Foreskin fibroblast (primary cell): ENCODE measurements at places on chromosomes 7 and 10.
A peak's percentile ranks its signal among the peaks of the same experiment; 100 is the strongest.

DNA sequence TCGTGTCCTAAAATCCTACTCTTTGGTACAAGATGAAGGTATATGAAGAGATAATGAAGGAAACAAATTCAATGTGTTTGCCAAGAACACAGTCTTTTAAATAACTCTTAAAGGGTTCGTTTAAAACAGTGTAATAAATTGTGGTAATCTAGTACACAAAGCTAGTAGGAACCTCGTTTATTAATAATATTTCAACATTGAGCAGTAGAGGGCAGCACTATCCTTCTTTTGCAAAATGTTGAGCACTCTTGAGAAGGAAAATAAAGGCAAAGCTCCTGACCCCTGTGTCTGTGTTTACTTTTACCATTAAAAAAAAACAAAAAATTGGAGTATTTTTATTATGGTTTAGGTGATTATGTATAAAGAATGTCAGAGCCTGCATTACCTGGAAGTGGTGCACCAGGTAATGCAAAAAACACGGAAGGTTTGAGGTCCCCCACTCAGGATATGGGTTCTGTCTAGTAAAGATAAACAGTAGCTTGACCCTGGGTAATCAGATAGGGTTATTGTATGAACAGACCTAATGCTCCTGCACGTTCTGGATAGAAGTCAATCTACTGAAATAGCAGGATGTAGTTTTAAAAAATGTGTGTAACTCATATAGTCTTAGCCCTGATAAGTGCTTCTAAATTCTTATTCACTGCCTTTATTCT lies 5.7 kb upstream of the GOT1 start:
- peak; percentile 70 for DNase-seq

DNA sequence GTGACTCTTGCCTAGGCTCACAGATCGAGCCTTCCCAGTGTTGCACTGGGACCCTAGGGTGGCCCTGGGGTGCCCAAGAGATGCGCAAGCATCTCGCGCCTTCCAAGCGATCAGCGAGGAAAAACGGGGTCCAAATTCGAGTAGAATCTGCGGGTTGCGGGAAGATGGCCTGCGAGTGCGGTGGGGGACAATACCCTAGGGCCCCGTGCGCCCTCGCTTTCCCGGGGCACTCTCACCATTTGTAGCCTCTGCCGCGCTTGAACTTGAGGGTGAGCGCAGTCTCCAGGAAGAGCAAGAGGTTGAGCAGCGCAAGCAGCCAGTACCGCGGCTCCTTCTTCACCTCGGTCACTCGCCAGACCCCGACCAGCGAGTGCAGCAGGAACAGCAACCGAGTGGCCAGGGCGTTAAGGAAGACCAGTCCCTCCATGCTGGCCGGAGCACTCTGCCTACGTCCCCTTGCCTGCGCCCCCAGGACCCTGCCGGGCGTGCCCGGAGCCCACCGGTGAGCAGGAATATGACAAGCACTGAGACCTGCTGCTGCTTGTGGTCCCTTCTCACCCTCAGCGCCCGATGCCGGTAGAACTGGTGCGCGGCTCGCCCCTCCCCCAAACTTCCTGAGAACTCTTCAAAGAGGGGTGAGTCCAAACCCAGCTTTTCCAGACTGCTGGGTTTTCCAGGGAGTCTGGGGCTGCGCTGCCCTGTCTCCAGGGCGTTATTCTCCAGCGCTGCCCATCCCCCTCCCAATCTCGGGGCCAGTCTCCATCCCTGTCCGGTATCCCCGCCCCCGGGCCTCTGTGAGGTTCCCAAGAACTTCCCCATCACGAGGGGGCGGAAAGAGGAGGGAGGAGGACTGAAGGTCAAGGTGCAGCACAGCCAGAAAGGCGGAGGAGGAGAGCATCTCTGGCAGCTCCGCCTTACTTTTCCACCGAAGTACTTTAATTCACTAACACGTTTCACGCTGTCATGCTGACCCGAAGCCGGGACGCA lies at the start of gene TMEM26:
TMEM26 (minus strand) TSS at position 727 of the 987 bp plus-strand sequence; CDS start at position 427, 300 bp downstream.
- DNase-seq = no peak

- peak; percentile 70 for DNase-seq
Observed at GRCh38 chr10:119803264-119803663, 69.4 kb downstream of the MCMBP start.

DNA sequence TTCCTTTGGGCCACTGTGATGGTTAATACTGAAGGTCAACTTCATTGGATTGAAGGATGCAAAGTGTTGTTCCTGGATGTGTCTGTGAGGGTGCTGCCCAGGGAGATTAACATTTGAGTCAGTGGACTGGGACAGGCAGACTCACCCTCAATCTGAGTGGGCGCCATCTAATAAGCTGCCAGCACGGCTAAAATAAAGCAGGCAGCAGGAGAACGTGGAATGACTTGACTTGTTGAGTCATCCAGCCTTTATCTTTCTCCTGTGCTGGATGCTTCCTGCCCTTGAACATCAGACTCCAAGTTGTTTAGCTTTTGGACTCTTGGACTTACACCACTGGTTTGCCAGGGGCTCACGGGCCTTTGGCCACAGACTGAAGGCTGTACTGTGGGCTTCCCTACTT lies 1046.9 kb downstream of the TYW1 start:
- no peak for DNase-seq

DNA sequence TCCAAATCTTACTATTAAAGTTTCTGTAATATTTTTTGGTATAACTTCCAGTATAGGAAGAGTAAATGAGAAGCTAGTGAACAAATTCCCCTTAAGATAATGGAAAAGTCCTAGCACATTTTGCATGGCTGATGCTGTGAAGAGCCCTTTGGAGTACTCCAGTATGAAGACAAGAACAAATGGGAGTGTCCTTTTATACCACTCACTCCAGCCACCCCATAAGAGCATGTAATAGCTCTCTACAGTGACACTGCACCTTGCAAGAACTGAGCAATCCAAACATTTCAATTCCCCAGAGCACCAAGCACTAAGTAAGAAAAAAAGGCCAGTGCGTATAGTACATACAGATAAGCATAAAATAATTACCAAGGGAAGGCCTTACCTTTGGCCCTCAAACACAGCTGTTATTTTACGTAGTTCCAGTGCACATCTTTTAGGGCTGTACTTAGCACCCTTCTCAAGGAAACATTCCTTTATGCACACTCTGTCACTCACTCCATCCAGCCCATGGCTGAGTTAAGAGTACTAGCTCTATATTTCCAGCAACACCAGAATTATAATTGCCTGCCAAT lies 135.4 kb downstream of the ST7 start:
- no peak for DNase-seq

- DNase-seq = no peak
Observed at GRCh38 chr10:103855424-103855823, at the start of gene SH3PXD2A. SH3PXD2A (minus strand) TSS chr10:103855576; CDS start chr10:103855266, 310 bp downstream.

DNA sequence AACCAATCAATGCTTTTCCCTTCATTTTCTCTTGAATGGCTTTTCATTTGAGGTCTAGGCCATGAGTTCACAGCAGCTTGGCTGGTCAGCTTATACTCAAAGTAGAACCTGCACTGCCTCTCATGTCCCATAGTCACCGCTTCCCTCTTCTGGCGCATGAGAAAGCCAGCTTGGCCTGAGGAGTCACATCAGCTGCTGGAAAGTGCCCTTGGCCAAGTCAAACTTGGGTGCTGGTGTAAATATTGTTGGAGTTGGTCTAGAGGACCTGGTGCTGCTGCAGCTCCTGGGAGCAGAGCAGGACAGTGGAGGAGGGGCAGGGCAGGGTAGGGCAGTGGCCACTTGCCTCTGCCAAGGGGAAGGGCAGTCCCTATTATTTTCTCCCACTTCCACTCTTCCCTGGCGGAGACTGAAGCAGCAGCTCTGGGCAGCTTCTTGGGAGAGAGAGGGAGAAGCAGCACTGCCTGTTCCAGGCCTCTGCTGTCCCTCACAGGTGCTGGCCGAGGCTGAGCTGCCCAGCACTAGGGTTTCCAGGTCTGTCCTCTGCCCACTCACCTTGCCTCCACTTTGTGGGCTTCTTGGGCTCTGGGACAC lies 12.8 kb downstream of the UBE2D4 start:
- DNase-seq = no peak

DNA sequence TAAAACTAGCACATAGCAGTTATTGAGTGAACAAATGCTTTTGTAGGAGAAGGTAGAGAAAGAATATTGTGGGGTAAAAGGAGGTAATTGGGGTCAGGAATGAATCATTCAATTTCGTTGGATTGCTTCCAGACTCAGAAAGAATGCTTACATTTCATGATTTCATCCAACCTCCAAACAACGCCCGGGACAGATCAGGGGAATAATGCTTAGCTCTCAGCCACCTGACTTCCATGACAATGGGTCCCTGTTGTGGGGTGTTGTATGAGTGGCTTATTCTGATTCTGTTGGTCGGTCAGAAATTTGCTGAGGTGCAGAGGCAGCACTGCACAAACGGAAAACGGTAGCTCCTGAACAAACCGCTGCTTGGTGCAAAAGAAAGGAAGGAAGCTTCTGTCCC lies 24.0 kb upstream of the INPP5F start:
- peak; percentile 18 for DNase-seq

GRCh38 chr7:42155584-42156290 lies 81.3 kb downstream of the GLI3 start:
- DNase-seq = no peak

- DNase-seq = no peak
Observed at GRCh38 chr7:25075459-25075858, 49.6 kb downstream of the CYCS start.

- DNase-seq = no peak
Observed at GRCh38 chr7:86908948-86909347, 150.5 kb downstream of the ELAPOR2 start.

GRCh38 chr10:113444766-113445365 lies 108.0 kb upstream of the HABP2 start:
- DNase-seq = no peak

- no peak for DNase-seq
Observed at GRCh38 chr7:42099470-42100155, 137.4 kb downstream of the GLI3 start.

- no peak for DNase-seq
Observed at GRCh38 chr10:130982802-130983201, 328.7 kb downstream of the TCERG1L start.

DNA sequence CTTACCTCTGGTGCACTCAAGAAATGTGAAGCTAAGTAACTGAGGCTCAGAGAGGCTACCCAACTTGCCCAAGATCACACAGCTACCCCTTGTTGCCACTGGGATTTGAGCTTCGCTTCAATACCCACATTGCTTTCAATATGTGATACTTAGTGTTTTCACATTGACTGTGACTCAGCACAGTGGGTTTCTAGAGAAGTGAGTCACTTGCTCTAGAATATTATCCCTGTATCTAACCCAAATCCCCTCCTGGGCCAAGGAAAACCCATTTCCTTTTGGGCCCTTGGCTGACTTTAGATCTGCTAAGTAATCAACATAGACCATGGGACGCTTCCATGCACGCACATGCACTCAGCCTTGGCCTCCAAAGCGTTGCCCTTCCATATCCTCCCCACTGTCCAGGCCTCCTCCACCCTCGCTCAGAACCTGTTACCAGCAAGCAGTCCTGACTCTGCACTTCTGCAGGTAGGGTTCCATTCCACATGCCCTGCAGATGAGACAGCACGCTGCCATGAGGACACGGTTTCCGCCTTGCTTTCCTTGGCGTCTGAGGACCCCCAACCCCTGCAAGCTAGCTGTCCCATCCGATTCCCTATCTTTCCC lies 87.7 kb upstream of the CHST15 start:
- DNase-seq = peak; percentile 25

GRCh38 chr7:22094413-22095342 lies 149.0 kb upstream of the CDCA7L start:
- DNase-seq = peak; percentile 85

GRCh38 chr7:74658178-74659004 lies 873 bp downstream of the GTF2I start:
- peak; percentile 98 for DNase-seq

DNA sequence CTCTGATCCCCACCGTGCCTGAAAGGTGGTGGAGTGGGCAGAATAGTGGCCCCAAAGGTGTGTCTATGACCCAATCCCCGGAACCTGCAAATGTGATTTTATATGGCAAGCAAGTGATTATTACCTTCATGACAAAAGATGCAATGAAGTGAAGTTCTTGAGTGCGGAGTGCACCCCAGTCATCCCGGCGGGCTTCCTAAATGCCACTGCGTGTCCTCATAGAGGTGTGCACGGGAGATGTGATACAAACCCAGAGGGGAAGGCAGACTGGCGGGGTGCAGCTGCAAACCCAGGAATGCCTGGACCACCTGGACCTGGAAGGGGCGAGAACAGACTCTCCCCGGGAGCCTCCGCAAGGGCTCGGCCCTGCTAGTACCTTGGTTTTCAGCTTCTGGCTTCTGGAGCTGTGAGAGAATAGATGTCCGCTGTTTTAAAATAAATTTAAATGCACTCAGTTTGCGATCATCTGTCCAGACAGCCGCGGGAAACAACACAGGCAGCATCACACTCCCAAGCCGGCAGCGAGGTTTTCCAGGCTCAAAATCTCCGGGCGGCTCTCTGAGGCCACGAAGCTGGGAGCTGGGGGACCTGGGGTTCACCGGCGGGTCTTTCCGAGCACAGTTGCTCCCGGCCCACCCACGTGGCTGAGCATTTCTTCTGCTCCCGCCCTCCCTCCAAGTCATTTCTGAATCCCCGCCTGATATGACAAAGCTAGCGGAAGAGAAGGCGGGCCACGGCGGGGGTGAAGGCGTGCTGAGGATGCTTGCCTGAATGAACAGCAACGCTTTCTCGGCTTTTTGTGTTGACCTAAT lies 50.4 kb upstream of the EBF3 start:
- DNase-seq = no peak

GRCh38 chr7:81491573-81491972 lies 278.3 kb downstream of the HGF start:
- DNase-seq = no peak

DNA sequence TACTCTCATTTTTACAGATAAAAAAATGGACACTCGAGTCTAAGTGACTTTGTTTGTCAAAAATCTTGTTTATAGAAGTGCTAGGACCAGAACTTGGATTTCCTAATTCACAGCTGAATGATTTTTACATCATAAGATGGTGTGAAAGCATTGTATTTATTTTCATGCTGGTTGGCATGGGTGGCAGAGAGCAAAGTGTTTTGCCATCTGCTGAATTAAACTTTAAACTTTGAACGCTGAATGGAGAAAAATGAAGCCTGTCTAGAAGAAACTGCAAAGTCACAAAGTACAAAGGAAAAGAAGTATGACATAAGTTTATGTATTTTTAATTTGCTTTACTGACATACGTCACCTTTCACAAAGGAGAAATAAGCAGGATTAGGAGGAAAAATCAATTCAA lies 142.0 kb downstream of the NRBF2 start:
- DNase-seq = no peak

- no peak for DNase-seq
Observed at GRCh38 chr7:71618278-71618677, 486.3 kb downstream of the GALNT17 start.

DNA sequence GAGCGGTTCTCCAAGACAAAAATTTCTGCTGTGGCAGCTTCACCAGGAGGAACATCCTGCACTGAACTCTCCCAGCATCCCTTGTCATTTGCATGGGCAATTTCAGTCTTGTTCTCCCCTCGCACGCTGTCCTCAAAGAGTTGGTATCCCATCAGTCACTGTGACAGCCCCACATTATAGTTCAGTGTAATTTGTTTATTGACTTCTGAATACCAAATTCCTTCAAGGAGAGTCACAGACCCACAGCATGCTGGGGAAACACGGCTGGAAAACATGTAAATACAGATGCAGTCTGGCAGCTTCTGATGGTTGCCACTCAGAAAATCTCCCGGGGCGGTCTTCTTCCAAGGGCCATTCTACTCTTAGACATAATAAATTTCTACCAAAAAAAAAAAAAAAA lies 151.0 kb upstream of the NEBL start:
- peak; percentile 6 for DNase-seq

- DNase-seq = no peak
Observed at GRCh38 chr7:135763261-135763660, 14.6 kb upstream of the FAM180A start.
